ENCODE measurements at places on chromosomes 6 and 20.

DNA sequence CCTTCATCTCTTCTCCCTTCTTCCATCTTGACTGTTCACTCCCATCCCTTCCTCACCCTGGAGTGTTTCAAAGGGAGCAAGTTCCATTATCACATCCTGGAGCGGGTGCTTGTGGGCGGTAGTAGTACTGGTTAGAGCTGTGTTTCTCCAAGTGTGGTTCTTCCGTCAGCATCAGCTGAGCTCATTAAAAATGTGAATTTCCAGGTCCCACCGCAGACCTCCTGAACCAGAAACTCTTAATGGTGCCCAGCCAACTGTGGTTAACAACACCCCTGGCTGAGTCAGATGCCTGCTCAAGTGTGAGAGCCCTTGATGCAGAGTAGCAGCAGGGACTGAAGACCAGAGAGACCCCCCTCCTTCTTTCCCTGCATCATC is 24.4 kb downstream of the ANGPT4 start:
- DNase-seq, result no peak

DNA sequence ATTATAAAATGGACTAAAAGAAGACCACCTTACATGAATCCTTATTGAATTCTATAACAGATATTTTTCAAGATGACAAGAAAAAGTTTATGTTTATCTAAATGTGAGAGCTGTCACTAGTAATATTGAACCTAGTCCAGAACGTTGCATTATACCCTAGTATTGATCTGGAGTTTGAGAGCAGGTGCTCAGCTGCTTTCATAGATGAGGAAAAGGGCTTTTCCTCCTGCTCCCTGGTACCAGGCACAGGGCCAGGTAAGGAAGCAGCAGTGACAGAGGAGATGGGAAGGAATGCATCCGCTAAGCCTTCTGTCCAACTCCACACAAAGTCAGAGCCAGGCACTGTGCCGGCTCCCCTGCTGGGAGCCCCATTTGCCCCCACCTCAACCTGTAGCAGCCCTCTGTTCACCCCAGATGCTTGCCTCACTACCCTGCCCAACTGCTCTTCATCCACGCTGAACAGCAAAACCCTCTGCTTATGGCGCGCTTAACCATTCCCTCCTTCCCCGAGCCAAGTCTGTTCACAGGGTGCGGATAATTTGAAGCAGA is 393.1 kb downstream of the FRK start:
- no peak for DNase-seq

DNA sequence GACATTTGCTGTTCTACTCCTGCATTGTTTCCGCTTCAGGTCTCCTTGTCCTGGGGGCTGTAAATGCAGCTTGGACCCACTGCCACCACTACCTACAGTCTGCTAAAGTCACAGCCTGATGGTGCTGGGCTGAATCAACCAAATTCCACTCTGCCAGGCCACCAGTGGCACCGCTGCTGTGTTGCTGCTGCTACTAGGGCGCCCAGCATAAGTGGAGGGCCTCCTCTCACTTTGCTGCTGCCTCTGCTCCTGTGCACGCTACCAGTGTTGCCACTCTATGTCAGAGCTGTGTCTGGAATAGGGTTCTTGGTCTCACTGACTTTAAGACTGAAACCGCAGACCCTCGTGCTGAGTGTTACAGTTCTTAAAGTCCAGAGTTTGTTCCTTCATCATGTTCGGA is 1.4 kb upstream of the SSR1 start:
- DNase-seq, result no peak

GRCh38 chr6:142009647-142010046 is 123.1 kb upstream of the GJE1 start:
- no peak for DNase-seq

DNA sequence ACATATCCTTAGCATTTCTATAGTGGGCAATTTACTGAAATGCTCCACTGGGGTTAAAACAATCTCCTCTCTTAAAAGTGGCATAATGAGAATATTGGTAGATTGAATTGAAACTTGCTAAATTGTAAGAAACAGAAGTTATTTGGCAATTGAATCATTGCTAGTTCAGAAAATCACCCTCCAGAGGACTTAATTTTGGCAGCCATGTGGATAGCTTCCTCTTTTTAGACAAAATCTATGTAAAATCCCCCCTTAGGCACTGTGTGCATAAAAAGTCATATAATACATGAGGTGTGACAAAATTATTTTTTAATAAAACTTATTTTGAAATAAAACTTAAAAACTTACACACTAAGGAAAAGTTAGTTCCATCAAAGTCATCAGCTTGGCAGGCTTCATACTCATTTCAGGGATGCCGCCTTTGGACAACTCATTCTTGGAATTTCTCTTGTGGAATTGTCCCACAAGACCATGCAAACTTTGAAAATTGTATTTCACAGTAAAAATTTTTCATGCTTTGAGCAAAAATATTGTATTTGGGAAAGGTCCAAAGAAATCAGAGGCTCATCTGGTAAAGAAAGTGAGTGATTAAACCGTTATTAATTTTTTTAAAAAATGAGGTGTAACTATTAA is 473.0 kb downstream of the BCKDHB start:
- no peak for DNase-seq

- no peak for DNase-seq
These were observed 76.7 kb upstream of the PAX1 start for GRCh38 chr20:21628800-21629199.

- no peak for DNase-seq
These were observed 197.4 kb downstream of the JARID2 start for GRCh38 chr6:15443119-15443830.

- DNase-seq, result no peak
These were observed 66.9 kb downstream of the TOX2 start for GRCh38 chr20:43981540-43981939.

DNA sequence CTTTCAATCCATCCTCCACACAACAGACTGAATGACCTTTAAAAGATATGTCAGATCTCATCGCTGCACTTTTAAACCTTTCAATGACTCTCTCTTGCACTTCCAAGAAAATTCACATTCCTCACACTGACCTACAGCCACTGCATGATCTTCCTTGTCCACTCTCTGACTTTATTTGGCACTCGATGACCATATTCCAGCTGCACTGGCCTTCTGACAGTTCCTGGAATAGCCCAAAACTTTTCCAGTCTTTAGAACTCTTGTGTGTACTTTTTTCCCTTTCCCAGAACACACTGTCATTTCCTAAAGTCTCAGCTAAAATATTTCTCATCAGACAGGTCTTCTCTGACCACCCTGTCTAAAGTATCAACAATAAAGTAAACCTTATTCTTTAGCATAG is 174.6 kb downstream of the ADGRG6 start:
- DNase-seq, result no peak

GRCh38 chr20:401682-402495 is 6.2 kb upstream of the RBCK1 start:
- no peak for DNase-seq

- no peak for DNase-seq
These were observed 120.9 kb downstream of the GRM1 start for GRCh38 chr6:146149770-146150169.

DNA sequence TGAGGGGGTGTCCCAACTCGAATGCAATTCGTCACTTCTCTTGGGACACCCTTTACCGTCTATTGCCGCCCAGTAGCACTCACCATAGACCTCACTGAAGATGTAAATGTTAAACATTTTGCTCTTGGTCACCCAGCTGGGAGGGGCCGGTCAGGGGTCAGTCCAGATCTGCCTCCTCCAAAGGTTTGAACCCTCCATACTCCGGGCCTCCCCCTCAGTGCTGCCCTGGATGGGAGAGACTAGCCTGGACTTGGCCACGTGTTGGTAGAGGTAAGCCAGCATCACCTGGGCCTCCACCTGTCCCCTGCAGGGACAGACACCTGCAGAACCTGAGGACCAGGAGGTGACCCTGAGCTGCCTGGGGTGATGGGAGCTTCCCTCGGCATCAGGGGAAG is 5.0 kb upstream of the MYT1 start:
- no peak for DNase-seq

GRCh38 chr6:130359736-130360135 is 6.1 kb upstream of the TMEM200A start:
- no peak for DNase-seq

- DNase-seq, result no peak
These were observed 98.7 kb upstream of the PMEPA1 start for GRCh38 chr20:57808264-57809070.

DNA sequence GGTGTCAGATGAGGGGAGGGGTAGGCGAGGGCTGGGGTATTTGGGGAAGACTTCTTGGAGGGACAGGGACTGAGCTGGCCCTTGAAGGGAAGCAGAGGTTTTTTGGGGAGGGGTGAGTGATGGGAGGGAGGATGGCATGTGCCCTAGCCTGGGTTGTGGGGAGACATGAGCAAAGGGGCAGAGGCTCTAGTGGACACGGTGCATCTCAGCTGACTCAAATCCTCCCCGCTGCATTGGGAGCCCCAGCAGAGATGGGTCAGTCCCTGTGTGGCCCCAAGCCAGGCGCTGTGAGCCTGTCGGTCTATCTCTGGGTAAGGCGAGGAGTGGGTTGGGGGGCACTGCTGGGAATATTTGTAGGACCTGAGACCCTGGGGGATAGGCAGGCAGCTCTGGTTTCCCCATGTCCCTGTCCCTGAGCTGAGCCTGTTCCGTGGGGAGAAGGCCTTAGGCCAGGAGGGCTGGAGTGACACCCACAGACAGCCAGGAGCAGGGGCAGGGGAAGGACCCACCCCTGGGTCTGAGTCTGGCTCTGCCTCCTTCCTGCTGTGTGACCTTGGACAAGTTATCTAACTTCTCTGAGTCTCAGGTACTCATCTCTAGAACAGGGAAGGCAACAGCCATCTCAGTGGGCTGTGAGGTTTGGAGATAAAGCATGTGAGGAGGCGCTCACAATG is 36.0 kb downstream of the SPDEF start:
- no peak for DNase-seq

GRCh38 chr20:48728042-48728825 is 99.6 kb downstream of the PREX1 start:
- no peak for DNase-seq

DNA sequence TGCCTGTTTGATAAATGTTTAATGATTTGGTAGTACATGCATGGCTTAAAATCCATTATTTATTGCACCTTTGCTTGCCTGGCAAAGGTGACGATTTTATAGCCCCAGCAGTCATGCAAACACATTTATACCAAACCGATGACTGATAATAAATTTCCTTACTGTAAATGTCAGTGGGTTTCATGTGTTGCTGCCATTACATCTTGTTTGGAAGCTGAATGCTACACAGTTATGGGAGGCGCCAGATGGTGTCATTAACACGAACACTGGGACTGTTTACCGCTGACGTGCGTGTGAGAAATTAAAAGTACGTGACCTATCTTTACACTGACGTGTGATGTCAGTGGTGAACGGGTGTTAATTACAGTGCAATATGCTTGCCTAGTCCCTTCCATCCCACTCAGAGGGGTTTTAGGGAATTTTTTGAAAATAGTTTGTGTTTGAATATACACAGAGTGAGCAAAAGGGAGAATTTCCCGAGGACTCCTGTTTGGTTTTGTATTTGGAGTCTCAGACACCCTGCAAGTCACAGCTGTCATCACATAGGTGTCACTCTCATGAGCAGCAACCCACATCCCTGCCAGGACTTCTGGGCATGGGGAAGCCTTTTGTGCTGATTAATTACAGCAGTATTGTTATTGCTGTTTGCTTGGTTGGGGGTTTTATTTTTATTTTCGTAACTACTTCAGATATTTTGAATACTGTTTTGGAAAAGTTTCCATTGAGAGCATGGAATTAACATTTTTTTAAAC is 151.8 kb upstream of the INSM1 start:
- DNase-seq, result no peak

DNA sequence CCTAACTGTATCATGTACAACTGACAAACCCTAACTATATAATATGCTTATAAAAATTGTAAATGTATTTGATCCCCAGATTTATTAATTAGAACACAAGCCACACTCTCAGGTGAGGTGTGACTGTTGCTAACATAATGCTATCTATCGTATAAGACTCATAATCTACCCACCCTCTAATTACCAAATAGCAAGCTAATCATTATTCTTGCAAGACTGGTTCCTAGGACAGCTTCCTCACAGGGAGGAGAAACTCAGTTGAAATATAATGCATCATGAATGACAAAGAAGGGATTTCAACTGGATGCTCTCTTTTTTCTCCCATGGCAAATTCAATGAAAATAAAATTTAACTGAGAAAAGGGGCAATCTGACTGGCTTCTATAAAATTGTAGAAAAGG is 35.4 kb downstream of the ELOVL4 start:
- no peak for DNase-seq

DNA sequence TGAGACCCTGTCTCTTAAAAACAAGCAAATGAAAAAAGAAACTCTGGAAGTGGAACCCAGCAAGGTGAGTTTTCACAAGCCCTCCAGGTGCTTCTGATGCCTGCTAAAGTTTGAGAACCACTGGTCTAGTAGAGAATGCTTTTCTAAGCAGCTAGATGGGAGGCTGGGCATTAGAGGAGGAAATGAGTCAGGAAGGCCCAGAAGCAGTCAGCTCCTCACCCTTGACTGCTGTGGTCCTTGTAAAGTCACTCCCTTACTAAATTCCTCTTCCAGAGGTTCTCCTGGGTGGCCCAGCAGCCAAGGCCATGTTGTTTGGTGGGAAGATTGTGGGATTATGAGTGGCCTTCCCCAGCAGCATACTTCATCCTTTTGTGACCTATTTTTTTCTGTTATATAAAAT is 52.0 kb upstream of the FYN start:
- DNase-seq, result no peak

DNA sequence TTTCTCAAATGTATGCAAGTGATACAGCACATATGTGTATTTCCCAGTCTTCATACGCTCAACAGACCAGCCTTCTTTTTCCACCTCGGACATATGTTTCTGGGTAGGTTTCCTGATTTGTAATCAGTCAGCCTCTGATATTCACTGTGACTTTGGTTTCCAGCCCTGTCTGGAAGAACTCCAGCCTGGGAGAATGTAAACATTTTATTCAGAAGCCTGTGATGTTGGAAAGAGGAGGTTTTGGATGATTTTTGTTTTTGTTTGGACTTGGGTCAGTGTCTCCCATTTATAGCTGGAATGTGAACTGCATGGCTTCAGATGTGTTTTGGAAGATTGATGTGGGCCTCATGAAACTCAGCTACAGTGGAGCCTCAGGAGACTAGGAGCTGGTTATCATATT is 172.2 kb upstream of the CENPW start:
- no peak for DNase-seq
